ENCODE measurements at places on chromosomes 2 and 18.

DNA sequence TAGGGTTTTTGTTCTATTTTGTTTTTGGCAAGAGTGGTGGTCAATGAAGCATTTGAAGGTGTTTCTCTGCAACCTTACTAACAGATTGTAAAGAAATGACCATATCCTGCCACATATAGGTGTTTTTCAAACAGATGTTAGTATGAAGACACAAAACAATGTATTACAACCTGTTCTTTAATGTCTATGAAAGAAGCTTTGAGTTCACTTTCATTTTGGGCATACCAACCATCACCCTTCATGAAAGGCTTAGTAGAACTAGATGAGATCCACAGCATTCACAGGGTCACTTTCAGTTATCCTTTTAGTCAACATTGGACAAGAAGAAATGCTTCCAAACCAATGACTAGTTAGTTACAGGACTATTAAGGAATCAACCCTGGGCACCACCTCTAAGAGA, 95.1 kb downstream of the EHBP1 start:
- DNase-seq = no peak

DNA sequence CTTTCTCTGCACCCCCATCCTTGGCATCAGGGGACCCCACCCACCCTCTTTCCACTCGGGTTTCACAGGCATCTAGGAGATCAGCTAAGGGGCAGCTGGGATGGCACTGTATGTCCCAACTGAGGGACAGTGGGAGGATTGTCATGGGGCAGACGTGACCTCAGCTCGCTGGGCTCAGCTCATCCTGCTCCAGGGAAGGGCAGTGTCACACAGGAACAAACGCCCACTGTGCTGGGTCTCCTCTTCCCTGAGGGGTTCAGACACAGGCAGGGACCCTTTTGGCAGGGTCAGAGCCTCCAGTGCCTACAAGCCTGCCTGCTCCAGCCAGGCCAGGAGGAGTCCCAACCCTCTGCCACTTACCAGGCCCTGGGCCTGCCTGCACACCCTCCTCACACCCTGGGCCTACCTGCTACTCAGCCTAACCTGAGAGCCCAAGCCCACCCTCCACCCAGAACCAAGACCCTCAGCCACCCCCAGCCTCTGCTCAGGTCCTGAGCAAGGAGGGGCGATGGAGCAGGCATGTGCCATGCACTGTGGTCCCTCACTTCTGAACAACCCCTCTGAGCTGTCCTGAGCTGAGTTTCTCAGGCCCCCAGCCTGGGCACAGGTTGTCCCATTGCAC, 68.2 kb downstream of the HS1BP3 start:
- no peak for DNase-seq

GRCh38 chr2:173676647-173677046, 288.5 kb downstream of the SP3 start:
- DNase-seq = no peak

- no peak for DNase-seq
Observed at GRCh38 chr18:40357536-40357935, 1597.5 kb upstream of the PIK3C3 start.

- DNase-seq = no peak
Observed at GRCh38 chr2:23286031-23286757, 98.8 kb upstream of the KLHL29 start.

GRCh38 chr2:37635504-37636380, 35.7 kb downstream of the CDC42EP3 start:
- no peak for DNase-seq

Data from glutamatergic neuron (in vitro differentiated cells).